NCI-H1105 (cell line): ENCODE measurements at places on chromosomes 6 and 20.
A peak's percentile ranks its signal among the peaks of the same experiment; 100 is the strongest.

DNA sequence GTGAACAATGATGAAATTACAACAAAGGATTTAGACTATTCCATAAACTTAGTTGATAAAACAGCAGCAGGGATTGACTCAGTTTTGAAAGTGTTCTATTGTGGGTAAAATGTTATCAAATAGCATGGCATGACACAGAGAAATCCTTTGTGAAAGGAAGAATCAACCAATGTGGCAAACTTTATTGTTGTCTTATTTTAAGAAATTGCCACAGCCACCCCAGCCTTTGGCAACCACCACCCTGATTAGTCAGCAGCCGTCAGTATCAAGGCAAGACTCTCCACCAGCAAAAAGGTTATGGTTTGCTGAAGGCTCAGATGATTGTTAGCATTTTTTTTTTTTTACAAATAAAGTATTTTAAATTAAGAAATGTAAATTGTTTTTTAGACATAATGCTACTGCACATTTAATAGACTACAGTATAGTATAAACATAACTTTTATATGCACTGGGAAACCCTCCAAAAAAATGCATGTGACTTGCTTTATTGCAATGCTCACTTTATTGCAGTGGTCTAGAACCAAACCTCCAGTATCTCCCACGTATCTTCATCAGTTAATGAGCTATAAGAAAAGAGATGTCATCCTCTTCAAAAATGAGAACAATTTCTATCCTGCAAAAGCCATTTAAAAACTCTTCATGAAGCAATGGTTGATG is 162.7 kb downstream of the SOBP start:
- DNase-seq: no peak

GRCh38 chr20:17023806-17024205 is 203.0 kb upstream of the PCSK2 start:
- DNase-seq: no peak

DNA sequence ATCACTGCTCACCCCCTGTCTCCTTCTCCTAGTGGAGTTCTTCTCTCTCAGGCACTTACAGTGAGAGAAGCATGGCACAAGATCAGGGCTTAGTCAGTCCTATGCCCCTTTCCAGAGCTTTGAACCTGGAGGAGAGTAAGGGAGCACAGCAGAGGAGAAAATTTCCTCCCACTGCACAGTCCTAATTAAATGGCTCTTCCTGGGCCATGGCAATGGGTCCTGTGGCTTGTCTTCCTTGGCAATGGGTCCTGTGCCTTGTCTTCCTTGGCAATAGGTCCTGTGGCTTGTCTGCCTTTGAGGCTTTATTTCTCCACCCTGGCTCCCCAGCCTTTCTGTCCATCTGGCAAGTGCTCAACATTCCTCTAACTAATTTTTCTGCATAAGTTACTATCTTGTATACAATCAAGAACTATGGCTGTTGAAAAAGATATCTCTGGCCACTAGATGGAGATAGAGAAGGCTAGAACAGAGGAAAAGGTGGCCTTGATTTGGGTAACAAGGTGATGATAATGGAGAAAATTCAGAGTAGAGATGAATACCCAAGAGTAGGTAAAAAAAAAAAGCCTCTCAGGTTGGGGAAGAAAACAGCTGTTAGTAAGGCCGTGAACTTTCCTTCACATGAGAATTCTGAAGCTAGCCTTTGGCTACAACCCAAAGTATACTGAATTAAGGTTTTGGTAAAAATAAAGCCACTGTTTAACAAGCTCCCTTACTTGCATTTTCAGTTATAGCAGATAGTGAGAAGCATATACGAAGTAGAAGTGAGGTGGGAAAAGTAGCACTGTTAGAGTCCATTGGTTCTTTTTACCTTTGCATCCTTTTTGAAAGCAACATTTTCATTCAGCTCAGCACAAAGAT is 504.9 kb downstream of the DOK5 start:
- DNase-seq: peak; percentile 10

DNA sequence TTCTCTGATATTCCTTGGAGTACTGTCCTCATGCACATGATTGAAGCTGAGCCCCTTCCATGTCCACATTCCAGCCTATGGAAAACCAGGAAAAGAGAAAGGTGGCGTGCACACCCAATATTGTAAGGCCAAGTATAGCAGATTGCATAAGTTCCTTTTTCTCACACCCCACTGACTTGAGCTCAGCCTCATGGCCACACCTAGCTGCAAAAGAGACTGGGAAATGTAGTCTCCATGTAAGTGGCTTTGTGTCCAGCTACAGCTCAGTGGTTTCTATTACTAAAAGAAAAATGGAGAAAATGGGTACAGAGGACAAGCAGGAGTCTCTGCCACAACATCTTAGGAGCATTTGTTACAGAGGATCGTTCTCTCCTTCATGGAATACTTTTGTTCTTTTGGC is 10.8 kb upstream of the UST start:
- DNase-seq: no peak

DNA sequence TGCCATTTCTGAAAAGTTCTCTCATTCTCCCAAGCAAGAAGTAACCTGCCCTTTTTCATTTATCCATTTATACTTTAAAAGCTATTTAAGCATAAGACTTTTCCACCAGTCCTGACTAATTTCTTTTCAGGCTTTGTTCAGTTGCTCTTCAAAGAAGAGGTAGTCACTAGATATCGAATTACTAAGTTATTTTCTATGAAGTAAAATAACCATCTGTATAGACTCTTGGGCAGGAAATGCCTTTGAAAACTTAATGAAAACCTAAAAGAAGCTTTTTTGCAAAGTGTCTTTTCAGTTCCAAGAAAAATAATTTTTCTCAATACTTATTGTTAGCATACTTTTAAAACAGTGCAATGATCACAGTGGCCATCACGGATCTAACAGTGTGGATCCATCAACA is 31.3 kb upstream of the LAMP5 start:
- DNase-seq: no peak

GRCh38 chr6:170410241-170410640 is 103.7 kb downstream of the FAM120B start:
- no peak for DNase-seq

DNA sequence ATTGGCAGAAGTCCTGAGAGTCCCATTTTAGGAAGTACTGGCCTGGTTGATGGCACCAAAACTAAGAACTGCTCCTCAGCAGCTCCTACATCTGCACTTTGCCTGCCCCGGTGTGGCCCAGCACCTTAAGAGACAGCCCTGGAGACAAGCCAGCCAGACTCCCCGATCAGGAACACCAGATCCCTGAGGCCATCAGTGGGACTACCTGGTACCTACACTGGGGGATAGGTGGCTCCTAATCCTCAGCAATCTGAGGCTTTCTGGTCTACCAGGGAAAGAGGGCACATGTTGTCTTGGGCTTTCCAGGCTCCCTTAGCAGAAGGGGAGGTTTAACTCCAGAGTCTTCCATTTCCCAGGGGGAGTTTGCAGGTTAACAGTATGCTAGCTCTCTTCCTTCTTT is at the start of gene WFDC6:
Gene WFDC6 (minus strand): TSS at position 101 of the 400 bp plus-strand sequence. CDS start 75 bp downstream, at position 26.
- DNase-seq: no peak

DNA sequence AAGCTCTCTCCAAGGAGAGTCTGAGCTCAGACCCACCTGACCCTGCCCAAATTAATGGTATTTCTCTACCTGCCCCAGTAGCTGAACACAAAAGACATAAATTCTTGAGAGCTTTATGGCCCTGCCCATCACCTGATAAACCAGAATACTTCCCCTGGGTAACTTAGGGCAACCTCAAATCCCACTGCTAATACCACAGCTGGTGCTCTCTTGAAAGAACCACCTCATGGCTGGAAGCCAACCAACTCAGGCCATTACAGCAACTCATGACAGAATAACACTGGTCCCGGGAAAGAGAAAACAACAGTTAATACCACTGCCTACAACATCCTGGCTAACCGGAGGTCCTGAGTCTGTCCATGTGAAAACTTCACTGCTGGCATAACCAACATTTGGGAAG is 328.6 kb downstream of the NKAIN2 start:
- peak; percentile 46 for DNase-seq

GRCh38 chr6:137497721-137498463 is 3.7 kb upstream of the OLIG3 start:
- no peak for DNase-seq

- DNase-seq: no peak
Measured at GRCh38 chr6:133774356-133774755, 114.6 kb upstream of the TCF21 start.

GRCh38 chr6:79657238-79657637 is 26.1 kb downstream of the SH3BGRL2 start:
- DNase-seq: no peak

DNA sequence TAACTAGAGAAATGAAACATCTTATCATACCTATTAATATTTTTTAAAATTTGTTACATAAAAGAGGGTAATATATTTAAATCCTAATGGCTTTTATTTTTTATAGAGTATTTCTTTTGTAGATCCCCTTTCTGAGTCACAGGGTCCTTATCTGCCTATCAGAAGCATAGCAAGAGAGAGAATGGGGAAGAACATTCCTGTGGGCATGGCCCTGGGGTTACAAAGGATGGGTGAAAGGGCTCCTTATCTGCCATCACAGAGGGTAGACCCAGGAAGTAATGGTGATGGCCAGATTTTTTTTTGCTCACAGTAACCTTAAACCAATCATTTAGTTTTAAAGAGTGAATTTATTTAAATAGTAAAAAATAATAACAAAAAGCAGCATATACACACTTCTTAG is 582.1 kb upstream of the HTR1E start:
- DNase-seq: no peak

- DNase-seq: no peak
Measured at GRCh38 chr6:119137194-119138072, 59.0 kb upstream of the FAM184A start.

DNA sequence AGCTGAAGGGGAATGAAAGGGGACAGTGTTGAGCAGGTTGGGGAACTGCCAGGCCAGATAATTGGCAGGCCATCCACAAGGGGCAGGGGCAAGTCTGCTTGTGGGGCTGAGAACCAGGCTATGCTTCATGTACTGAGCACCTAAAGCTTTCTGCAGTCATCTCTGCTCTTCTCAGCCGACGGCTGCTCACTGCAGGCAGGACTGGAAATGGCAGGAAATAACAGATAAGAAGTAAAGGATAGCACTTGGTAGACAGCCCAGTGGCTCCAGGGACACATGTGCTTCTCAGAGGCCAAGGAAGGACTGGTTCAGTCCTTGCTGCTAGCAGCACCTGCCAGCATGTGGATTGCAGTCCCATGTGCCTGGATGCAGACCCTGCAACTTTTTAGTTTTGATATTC is 89.8 kb downstream of the CD164 start:
- DNase-seq: no peak

DNA sequence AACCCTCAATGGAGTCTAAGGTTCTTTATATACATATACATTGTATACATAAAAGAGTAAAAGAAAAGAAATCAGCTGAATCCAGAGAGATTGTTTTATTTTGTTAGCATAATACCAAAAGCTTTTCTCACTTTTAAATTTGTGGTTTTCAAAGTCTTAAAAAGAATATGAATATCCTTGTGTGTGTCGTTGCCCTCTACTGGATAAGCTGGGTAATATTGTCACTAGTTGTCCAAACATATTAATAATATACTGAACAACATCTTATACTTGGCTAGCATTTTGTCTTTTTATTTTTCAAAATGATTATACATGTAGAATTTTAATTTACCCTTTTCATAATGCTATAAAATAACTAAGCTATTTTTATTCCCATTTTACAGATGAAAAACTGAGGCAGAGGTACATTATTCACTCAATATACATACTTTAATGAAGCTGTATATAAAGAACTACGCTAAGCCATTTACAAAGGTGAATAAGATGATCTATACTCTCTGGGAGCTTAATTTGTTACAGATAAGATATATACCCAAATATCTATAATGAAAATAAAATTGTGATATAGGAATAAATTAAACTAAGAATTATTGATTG is 531.7 kb downstream of the TFAP2B start:
- DNase-seq: no peak

DNA sequence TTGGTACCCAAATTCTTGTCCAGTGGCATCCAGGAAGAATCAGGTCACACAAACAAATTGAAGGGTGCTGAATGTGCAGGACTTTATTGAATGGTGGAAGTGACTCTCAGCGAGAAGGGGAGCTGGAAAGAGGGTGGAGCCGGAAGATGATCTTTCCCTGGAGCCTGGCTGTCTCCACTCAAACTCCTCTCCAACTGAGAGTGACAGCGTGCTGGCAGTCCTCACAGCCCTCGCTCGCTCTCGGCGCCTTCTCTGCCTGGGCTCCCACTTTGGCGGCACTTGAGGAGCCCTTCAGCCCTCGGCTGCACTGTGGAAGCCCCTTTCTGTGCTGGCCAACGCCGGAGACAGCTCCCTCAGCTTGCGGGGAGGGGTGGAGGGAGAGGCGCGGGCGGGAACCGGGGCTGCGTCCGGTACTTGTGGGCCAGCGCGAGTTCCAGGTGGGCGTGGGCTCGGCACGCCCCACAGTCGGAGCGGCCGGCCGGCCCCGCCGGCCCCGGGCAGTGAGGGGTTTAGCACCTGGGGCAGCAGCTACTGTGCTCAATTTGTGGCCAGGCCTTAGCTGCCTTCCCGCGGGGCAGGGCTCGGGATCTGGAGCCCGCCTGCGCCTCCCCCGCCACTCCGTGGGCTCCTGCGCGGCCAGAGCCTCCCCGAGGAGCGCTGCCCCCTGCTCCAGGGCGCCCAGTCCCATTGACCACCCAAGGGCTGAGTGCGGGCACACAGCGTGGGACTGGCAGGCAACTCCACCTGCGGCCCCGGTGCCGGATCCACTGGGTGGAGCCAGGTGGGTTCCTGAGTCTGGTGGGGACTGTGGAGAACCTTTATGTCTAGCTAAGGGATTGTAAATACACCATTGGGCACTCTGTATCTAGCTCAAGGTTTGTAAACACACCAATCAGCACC is 26.7 kb upstream of the MBOAT1 start:
- DNase-seq: no peak

DNA sequence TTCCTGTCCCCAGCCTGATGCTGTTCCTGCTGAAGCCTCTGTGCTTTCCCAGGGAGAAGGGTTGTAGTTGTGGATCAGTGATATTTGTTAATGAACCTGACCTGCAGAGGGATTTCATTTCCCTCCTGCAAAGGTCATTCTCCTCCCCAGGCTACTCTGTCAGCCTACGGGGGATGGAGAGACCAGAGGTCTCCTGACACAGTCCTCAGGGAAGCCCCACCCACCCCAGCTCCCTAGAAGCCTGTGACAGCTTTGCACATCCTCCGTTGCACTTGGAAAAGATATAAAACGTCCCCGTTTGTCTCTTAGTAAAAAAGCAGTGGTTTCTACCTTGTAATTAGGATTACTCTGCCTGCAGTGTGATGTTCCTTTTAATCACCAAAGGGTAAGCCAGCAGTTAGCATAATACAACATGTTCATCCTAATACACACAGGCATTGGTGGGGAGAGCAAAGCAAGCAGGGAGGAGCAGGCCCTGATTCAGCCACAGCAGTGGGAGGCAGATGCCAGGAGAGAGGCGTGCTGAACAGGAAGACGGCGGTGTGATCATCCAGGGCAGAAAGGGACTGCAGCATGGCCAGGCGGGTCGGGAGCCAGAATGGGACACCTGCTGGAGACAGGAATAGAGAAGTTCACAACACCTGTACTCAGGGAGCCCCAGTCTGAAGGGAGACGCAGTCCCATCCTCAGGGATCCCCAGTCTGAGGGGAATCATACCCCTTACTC is 293.5 kb downstream of the LRFN2 start:
- no peak for DNase-seq
